Uterus (tissue), 4 donors: ENCODE measurements at places on chromosomes 4 and X.

GRCh38 chr4:4526401-4526800 lies 15.4 kb downstream of the STX18 start:
- no peak for DNase-seq

GRCh38 chr4:74451214-74451661 lies 6.3 kb downstream of the AREG start:
- DNase-seq = no peak

DNA sequence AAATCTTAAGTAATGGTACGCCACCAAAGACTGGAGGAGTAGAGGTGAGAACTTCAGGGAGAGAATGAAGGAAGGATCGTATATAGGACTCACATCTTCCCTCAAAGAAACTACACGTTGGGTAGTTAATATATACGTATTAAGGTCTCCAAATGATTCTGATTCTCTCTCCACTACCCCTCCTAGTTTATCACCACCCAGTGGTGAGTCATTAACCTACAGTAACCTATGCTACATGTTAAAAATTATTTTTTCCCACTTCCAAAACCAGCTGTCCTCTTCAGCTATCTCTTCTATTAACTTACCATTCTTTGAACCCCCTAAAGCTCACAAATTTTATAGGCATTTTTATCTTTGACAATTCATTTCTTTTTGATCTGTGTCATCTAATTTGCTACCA lies 69.7 kb downstream of the RPS6KA6 start:
- DNase-seq = no peak

DNA sequence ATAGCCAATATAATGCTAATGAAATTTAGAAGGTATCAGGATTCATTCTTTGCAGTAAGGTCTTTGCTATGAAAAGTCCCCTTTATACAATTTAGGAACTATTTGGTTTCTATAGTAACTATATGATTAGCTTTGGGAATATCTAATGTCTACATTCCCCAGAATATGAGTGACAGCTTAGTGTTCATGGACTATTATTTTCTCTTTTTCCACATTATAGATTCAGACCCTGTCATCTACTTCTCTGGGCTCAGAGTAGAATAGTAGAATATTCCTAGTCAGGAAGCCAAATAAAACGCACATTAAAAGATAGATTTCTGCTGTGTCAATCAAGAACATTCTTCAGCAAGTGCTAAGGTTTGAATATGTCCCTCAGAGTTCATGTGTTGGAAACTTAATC lies 26.1 kb upstream of the SULT1B1 start:
- no peak for DNase-seq

DNA sequence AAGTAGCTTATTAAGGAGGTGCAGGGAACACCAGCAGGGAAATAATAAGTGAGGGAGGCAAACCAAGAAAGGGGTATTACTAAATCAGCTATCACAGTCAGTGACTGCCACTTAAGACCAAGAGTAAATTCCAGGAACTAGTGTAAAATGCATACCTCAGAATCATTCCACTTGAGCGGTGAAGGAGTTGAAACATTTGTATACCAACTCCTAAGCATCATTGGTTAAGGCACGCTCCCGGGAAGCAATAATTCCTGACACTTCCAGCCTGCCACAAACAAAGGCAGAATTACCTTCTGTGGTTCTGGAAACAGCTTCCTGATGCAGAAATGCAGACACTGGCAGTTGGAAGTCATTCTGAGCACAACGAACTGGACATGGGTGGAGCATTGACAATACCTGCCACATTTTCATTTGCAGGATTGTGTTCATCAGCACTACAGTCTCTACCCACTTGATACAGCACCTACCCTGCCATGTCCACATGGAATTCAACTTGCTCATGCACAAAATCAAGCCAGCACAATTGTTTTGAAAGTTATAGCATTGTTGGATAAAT lies 82.1 kb downstream of the PPP1R2C start:
- no peak for DNase-seq

DNA sequence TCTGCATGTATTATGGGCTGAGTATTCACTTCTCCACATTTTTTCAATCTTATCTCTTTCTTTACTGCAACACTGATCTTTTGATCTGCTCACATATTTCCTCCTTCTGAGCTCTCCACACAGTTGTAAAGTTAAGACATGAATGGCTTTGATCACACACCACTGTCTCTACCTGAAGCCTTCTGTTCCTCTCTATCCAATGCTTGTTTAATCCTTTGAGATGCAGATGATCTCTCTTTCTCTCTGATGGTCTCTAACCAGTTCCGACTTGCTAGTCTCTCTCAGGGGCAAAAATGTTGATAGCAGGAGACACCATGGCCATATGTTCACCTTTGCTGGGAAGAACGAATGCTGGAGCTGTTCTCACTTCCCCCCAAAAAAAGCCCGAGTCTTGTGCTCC lies 162.4 kb downstream of the UNC5C start:
- no peak for DNase-seq

- no peak for DNase-seq
Measured at GRCh38 chr4:107472265-107472948, 247.6 kb downstream of the PAPSS1 start.

GRCh38 chr4:24321131-24321530 lies 263.2 kb downstream of the DHX15 start:
- DNase-seq = no peak

- no peak for DNase-seq
Measured at GRCh38 chr4:77040270-77040669, 35.5 kb downstream of the CCNI start.
